ENCODE measurements at places on chromosomes 13 and 19.
A peak's percentile ranks its signal among the peaks of the same experiment; 100 is the strongest.

GRCh38 chr19:8212212-8212611 is 3.0 kb downstream of the CERS4 start:
- no peak for DNase-seq

GRCh38 chr19:4624301-4624700 is 15.0 kb upstream of the TNFAIP8L1 start:
- no peak for DNase-seq

DNA sequence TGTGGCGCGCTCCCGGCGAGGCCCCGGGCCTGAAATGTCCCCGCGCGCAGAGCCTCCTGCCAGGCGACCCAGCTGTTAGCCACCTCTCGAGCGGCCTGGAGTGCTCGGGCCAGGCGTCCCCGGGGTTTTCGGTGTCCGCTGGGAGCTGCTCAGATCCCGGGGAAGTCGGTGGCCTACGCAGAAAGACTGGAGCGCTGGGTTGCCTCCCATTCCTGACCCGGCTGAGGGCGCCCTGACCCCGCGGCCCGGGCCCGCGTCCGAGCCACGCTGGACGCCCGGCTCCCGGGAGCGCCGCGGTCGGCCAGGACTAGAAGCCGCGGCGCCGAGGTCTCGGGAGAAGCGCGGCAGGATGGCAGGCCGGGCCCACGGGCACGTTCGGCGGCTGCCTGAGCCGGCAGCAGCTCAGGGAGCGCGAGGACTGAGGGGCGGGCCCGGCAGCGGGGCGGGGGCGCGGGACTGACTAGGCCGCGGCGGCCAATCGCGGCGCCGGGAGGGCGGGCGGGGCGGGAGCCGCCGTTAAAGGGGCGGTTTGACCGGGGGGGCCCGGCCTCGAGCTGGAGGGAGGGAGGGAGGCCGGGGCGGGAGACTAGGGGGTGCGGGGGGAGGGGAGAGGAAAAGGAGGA is 1.3 kb upstream of the ZIC2 start:
- DNase-seq, result peak; percentile 63

DNA sequence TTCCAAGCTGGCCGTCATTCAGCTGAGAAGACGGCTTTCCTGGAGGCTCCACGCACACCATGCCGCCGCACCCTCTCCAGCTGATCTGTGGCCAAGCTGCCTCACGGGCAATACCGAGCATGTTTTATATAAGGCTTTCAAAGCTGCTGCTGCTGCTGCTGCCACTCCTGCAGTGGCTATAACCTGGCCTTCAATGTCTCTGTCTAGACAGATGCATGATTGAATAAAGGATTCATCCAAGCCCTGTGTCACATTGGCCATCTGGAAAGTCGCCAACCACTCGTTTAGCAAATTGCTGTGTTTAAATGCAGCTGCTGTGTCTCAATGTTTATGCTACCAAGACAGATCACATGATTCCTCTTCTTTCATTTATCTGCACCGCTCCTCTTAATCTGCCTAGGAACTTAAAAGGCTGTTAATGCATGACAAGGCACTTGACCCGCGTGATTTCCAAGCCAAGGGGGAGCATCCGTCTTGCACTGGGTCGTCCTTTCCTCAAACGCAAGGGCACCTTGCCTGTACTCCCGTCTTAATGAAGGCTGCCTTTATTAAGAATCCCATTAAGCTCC is 114.3 kb downstream of the TEX26 start:
- no peak for DNase-seq

DNA sequence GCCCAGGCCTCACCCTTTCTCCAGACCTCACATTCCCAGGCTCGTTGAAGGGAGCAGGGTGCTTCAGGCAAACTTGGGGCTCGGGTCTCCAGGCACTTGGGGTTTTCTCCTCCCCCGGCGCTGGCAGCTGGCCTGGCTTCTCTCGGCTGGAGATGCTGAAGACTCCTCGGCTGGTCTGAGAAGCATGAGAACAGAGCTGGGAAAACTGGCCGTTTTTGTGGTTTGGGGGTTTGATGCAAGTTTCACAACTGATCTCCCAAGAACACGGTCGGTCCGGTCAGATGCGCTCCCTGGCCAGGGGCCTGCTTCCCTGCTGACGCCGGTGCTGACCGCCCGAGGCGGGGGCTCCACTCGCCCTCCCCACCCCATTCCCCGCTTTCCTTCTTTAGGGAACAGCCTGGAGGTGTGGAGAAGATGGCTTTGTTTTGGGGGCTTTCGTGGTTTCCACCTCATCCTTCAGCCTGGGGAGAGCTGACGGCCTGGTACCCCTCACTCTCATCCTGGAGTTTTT is 35.3 kb downstream of the CEBPA start:
- no peak for DNase-seq

DNA sequence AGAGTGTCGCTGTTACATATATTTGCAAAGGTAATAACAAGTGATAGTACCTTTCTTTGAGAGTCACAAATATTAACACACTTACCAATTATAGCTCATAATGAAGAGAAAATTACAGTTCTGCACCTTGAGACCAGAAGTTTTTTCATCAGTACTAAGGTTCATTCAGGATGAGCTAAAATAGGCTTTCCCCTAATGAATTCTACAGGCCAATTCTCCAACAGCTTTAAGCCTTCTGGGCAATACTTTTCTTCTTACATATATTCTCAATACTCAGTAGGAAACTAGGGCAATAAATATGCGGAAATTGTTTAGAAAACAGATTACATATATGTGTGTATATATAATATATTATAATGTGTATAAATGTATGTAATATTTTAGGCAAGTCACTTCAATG is 2672.8 kb upstream of the PCDH20 start:
- no peak for DNase-seq

DNA sequence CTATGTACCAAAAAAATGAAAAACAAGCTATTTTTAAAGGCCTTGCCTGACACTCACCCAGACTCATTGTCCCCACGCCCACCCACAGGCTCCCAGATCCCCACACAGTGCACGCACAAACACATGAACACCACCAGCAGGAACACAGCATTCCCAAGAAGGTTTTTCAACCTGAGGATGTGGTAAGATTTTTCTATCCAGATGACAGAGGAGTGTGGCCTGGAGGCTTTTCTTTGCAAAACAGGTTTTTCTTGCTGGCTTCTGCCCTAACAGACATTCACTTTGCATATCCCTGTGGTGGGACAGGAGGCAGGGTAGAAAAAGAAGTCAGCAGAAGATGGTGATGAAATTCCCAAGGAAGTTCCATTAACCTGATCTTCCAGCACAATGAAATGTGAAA is 97.8 kb downstream of the KLF12 start:
- DNase-seq, result no peak

- no peak for DNase-seq
Observed at GRCh38 chr19:3942790-3943409, 10.0 kb downstream of the NMRK2 start.

- DNase-seq, result no peak
Observed at GRCh38 chr13:49443357-49443703, 534 bp downstream of the CAB39L start.

- DNase-seq, result no peak
Observed at GRCh38 chr19:46366620-46367292, 19.9 kb downstream of the PPP5C start.

DNA sequence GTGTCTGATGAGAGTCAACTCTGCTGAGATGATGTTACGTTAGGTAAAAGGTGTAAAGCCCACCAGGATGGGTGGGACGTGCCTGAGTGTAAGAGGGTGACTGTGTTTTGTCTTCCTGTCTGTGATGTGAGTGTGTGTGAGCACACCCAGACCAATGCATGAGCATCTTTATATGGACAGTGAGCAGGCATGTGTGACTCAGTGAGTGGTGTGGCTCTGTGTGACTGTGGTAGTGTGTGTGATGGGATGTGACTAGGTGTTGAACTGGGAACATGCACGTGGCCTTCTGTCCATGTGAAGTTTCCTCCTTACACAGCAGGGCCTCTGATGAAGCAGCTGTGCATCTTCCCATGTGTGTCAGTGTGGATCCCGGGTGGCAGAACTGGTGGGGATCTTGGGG is 17.8 kb upstream of the LGALS16 start:
- no peak for DNase-seq

- DNase-seq, result no peak
Observed at GRCh38 chr13:18961383-18962117, 220.1 kb downstream of the TUBA3C start.

GRCh38 chr13:99507054-99507453 is 5.8 kb downstream of the TM9SF2 start:
- DNase-seq, result no peak

DNA sequence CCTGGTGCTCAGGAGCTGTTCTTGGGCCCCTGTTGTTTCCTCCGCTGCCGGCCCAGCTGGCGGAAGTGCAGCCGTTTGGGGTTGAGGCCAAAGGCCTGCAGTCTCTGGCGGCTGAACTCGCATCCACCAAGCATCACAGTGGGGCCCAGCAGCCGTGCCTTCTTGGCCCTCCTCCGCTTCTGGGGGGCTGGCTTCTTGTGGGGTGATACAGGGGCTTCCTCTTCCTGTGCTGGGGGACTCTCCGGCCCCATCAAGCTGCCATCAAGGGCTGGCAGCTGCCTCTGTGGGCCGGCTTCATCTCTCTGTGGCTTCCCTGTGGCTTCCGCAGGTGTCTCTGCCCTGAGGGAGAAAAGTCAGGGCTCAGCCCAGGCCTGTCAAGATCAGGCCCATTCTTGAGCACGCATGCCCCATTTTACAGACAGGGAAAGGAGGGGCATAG is 10.3 kb downstream of the ATG4D start:
- peak; percentile 80 for DNase-seq

- no peak for DNase-seq
Observed at GRCh38 chr13:80047406-80047805, 293.5 kb downstream of the SPRY2 start.

Measured in CD4-positive, alpha-beta T cell treated with Interferon alpha-2 for 1 hour (primary cell).